ENCODE measurements at places on chromosomes 11 and 22.

DNA sequence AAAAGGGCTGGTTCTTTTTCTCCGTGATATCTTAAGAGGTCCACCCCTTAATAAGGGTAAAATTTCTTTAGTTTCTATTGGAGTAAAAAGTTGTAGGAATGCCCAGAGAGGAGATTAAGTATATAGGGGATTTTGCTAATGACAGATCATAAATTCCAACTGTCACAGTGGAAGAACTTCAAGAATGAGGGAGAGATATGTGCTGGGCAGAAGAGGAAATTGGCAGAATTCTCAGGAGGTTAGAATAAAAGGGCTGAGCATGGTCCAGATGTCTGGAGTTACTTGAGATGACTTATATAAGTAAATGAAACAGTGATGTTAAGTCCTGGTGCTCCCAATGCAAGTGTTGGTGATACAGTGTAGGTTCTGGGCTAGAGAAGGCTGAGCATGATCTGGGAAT is 417.6 kb upstream of the ARHGAP42 start:
- no peak for DNase-seq

DNA sequence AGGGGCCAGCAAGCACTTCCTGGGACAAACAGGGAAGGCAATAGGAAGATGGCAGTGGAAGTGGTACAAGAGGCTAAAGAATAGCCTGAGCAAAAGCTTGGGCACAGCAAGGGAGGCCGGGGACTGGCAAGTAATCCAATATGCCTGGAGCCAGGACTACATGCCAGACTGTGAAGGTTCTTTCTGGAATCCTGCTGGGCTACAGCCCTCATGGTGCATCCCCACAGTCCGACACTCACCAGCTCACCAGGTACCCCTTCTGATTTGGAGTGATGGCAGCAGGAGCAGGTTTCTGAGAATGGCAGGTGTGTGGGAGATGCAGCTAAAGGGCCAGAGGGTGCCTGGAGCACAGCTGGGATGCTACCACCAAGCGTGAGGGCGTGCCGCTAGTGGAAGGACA is 32.2 kb upstream of the POGLUT3 start:
- no peak for DNase-seq

DNA sequence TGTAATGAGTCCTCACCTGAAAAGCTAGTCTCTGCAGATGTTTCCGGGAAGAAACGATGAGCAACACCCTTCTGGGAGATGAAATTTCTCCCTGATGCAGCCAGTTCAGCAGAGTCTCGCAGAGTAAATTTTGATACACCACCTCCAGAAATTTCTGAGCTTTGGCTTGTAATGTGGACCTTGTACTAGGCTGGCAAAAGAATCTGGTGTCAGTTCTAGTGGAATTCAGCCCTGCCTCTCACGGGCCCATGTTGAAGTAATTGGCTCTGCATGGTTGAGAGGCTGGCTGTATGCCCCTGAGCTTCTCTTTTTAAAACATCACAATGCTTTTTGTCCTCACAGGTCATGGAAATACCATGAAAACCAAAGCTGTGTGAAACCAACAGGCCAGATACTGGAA is at the start of gene GLYAT:
Gene GLYAT (minus strand): TSS at position 125 of the 400 bp plus-strand sequence. CDS start 7,447 bp downstream, outside the sequence.
- DNase-seq, result no peak

GRCh38 chr11:118912742-118913410 is 12.8 kb downstream of the BCL9L start:
- no peak for DNase-seq

GRCh38 chr22:36224245-36224644 is 15.1 kb downstream of the APOL2 start:
- no peak for DNase-seq

DNA sequence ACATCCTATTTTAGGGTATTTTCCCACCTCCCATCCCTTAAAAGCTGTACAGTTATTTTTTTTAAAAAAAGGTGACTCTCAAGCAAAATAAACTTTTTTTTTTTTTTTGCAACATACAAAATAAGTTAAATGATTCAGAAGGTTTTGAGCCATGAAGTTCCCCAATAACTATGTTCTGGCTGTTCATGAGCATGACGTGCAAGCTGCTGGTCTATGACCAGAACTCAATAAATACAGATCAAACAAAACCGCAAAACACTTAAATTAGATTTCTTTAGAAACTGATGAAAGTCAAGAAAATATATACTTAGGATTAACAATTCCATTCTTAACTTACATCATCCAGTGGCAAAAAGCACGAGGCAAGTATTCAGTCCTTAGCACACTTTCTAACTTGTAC is 24.1 kb upstream of the CLNS1A start:
- no peak for DNase-seq
